ENCODE measurements at places on chromosomes 12 and 14.

GRCh38 chr12:122740351-122740750 lies 9.7 kb upstream of the HCAR1 start:
- no peaks in the 10 kb centered on the region for H3K4me1 ChIP-seq
- no peak overlapping the region for H3K4me3 ChIP-seq
- H3K36me3 ChIP-seq: no peaks in the 10 kb centered on the region

- peaks cover 35% of the 10 kb centered on the region for H3K4me1 ChIP-seq
- H3K36me3 ChIP-seq: peaks cover 2% of the 10 kb centered on the region
- no peaks in the 10 kb centered on the region for H3K27me3 ChIP-seq
These were observed 132.7 kb upstream of the DYRK2 start for GRCh38 chr12:67515679-67516340.

GRCh38 chr12:131555866-131556265 lies 155.0 kb upstream of the SFSWAP start:
- peaks cover 6% of the 10 kb centered on the region for H3K36me3 ChIP-seq
- no peak overlapping the region for H3K4me3 ChIP-seq
- DNase-seq: no peak
- H3K27me3 ChIP-seq: peaks cover 16% of the 10 kb centered on the region
- peaks cover 4% of the 10 kb centered on the region for H3K4me1 ChIP-seq

GRCh38 chr12:70535896-70536374 lies 101.3 kb downstream of the PTPRB start:
- H3K36me3 ChIP-seq: no peaks in the 10 kb centered on the region
- no peak for DNase-seq
- H3K27ac ChIP-seq: no peak overlapping the region
- no peaks in the 10 kb centered on the region for H3K4me1 ChIP-seq
- H3K27me3 ChIP-seq: peaks cover 5% of the 10 kb centered on the region

GRCh38 chr14:101980700-101981099 lies 16.3 kb downstream of the DYNC1H1 start:
- H3K4me1 ChIP-seq: peaks cover 4% of the 10 kb centered on the region
- H3K36me3 ChIP-seq: peaks cover 99% of the 10 kb centered on the region
- H3K27me3 ChIP-seq: no peaks in the 10 kb centered on the region

- H3K4me1 ChIP-seq: no peaks in the 10 kb centered on the region
- no peak for DNase-seq
- peaks cover 12% of the 10 kb centered on the region for H3K27me3 ChIP-seq
- no peak overlapping the region for H3K27ac ChIP-seq
These were observed 5.9 kb downstream of the SDR9C7 start for GRCh38 chr12:56928262-56928661.

GRCh38 chr14:74219277-74220205 lies 19.7 kb upstream of the VSX2 start:
- H3K4me3 ChIP-seq: no peak overlapping the region
- no peaks in the 10 kb centered on the region for H3K4me1 ChIP-seq
- DNase-seq: no peak
- no peaks in the 10 kb centered on the region for H3K36me3 ChIP-seq
- H3K27me3 ChIP-seq: peaks cover 24% of the 10 kb centered on the region

GRCh38 chr14:65941091-65941490 lies 528.6 kb downstream of the FUT8 start:
- DNase-seq: no peak
- no peaks in the 10 kb centered on the region for H3K36me3 ChIP-seq
- peaks cover 34% of the 10 kb centered on the region for H3K4me1 ChIP-seq
- no peaks in the 10 kb centered on the region for H3K27me3 ChIP-seq
- no peak overlapping the region for H3K27ac ChIP-seq

DNA sequence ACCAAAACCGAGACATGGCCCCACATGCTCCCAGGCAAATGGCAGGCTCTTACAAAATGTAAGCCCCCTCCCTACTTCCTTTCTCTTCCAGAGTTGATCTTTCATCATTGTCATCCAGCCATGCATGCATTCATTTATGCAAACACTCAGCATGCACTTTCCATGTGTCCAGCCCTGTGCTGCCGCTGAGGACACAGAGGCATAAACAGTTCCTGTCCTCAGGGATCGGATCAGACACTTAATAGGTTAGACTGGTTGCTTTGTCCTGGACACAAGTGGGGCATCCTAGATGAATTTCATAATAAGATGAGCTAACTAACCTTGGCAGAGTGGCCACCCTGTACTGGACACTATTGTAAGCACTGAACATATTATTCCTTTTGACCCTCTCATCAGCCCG lies 23.1 kb downstream of the PRIMA1 start:
- DNase-seq: no peak
- H3K36me3 ChIP-seq: no peaks in the 10 kb centered on the region
- H3K27me3 ChIP-seq: peaks cover 61% of the 10 kb centered on the region
- H3K4me1 ChIP-seq: peaks cover 4% of the 10 kb centered on the region
- no peak overlapping the region for H3K4me3 ChIP-seq
- no peak overlapping the region for H3K27ac ChIP-seq

DNA sequence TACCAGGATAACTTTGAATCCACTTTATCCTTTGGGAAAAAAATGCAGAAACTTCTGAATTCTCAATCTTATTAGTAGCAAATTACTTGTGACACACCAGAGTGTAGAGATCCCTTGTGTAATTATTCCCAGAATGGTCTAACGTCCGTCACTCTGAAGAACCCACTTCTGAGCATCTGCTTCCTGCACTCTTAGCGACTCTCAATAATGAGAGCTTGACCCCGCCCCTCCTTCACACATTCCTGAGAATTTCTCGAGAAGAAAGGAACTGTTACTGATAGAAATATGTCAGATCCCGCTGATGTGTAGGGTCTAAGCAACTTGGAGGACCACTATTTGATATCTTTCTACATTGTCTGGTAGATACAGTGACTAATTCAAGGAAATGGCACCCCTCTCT lies 218.3 kb upstream of the PDZRN4 start:
- H3K36me3 ChIP-seq: no peaks in the 10 kb centered on the region
- no peaks in the 10 kb centered on the region for H3K4me1 ChIP-seq
- no peak for DNase-seq

DNA sequence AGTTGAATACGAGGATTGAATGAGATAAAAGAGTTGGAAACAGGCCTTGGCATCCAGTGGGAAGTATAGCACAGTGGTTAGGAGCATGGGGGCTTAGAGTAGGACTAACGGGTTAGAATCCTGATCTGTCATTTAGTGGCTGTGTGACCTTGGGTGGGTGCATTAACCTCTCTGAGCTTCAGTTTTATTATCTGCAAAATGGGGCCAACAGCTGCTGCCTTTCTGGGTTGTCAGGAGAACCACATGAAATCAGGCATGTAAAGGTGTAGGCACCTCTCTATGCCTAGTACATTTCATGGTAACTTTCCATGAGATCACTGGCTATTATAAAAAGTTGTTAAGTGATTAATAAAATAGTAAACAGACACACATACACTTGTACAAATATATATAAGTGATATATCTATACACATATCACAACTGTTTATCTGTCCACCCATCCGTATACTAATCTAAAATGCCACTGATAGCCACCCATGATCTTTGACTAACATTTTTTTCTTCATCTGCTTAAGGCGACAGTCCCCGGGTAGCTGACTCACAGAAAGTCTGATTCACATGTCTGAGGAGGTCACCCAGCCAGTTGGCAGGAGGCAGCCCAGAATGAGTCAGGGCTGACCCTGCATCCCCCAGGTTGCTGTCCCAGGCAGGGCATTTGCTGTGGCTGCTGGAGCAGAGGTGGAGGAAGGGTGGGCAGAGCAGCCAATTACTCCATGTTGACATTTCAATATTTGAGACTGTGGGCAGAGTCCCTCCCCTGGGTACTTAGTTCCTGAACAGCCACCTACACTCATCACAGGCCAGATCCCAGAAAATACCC lies 125.6 kb upstream of the NOS1 start:
- no peak for DNase-seq
- no peaks in the 10 kb centered on the region for H3K36me3 ChIP-seq
- H3K4me1 ChIP-seq: no peaks in the 10 kb centered on the region

DNA sequence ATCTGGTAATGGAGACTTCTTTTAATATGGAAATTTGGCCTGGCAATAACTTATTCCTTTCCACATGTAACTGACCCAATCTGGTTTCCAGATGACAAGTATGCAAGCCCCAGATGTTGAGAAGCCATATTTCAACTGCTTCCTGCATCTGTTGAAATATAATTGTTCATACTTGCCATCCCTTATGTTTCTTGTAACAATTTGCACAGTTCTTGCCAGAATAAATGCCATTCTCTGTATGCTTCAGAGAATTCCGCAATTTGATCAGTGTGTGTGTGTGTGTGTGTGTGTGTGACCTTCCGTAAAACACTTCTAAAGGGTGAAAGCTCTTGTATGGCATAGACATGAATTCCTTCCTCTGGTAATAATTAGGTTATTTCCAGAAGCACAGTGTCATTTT lies 1.8 kb upstream of the CLEC2A start:
- H3K27me3 ChIP-seq: peaks cover 25% of the 10 kb centered on the region
- no peaks in the 10 kb centered on the region for H3K4me1 ChIP-seq
- DNase-seq: no peak

- H3K4me3 ChIP-seq: no peak overlapping the region
- peaks cover 52% of the 10 kb centered on the region for H3K36me3 ChIP-seq
- H3K27ac ChIP-seq: peak overlapping the region; percentile 53
- no peaks in the 10 kb centered on the region for H3K27me3 ChIP-seq
- H3K4me1 ChIP-seq: peaks cover 2% of the 10 kb centered on the region
- no peak for DNase-seq
These were observed 25.9 kb downstream of the SUDS3 start for GRCh38 chr12:118402251-118402650.

- H3K4me1 ChIP-seq: no peaks in the 10 kb centered on the region
- DNase-seq: no peak
- no peak overlapping the region for H3K4me3 ChIP-seq
- H3K27ac ChIP-seq: no peak overlapping the region
These were observed 8.4 kb downstream of the RNU4-2 start for GRCh38 chr12:120283318-120283717.

DNA sequence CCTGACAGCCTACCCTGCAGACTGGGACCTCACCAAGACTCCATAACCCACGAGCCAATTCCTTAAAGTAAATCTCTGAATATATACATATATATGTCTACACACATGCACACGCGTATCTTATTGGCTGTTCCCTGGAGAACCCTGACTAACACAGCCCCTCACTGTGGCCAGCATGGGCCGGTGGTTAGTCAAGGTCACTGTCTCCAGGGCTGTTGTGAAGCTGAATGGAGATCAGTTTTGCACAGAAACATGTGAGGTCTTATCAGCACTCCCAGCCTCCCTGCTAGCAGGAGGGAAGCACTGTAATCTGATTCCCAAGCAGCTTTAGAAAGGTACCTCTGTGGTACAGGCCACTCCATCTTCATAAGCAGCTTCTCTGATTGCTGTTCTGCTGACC lies 46.6 kb upstream of the PLEKHG6 start:
- DNase-seq: no peak
- no peak overlapping the region for H3K4me3 ChIP-seq
- H3K27ac ChIP-seq: no peak overlapping the region
- no peaks in the 10 kb centered on the region for H3K4me1 ChIP-seq

GRCh38 chr12:103998976-103999375 lies 33.3 kb downstream of the TDG start:
- no peak overlapping the region for H3K4me3 ChIP-seq
- H3K4me1 ChIP-seq: no peaks in the 10 kb centered on the region
- H3K36me3 ChIP-seq: no peaks in the 10 kb centered on the region
- H3K27ac ChIP-seq: no peak overlapping the region

- H3K27ac ChIP-seq: peak overlapping the region; percentile 59
- H3K4me3 ChIP-seq: peak overlapping the region; percentile 80
- peaks cover 22% of the 10 kb centered on the region for H3K27me3 ChIP-seq
- peaks cover 3% of the 10 kb centered on the region for H3K36me3 ChIP-seq
These were observed 41.6 kb upstream of the CAPRIN2 start for GRCh38 chr12:30796313-30796780.

DNA sequence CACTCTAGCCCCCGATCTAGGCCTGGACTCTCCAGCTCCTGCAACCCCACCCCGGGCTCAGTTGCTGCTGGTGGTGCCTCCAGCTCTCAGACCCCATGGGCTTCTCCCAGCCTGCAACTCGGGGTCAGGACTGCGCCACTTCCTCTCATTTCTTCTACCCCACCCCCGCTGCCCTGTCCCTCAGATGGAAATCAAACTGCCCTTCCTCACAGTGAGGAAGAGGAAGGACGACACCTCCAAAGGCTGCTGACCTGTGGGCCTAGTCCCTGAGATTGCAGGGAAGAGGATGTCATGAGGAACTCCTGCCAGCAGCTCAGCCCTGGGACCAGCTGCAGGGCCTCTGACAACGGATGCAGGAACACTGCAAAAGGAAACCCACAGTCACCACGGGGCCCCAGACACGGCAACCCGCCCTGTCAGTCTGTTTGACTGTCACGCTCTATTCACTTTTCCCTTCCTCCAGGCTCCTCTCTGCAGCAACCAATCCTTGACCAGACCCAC lies 29.3 kb upstream of the PNMA1 start:
- H3K36me3 ChIP-seq: peaks cover 51% of the 10 kb centered on the region
- no peaks in the 10 kb centered on the region for H3K27me3 ChIP-seq
- peak overlapping the region; percentile 90 for H3K4me3 ChIP-seq
- H3K4me1 ChIP-seq: peaks cover 80% of the 10 kb centered on the region
- peak; percentile 48 for DNase-seq

GRCh38 chr12:33047666-33048065 lies 151.1 kb upstream of the PKP2 start:
- no peaks in the 10 kb centered on the region for H3K27me3 ChIP-seq
- H3K27ac ChIP-seq: no peak overlapping the region
- no peaks in the 10 kb centered on the region for H3K36me3 ChIP-seq
- no peaks in the 10 kb centered on the region for H3K4me1 ChIP-seq
- no peak for DNase-seq

GRCh38 chr14:53792909-53793308 lies 163.7 kb downstream of the BMP4 start:
- no peak for DNase-seq
- no peaks in the 10 kb centered on the region for H3K36me3 ChIP-seq
- no peak overlapping the region for H3K4me3 ChIP-seq
- H3K27ac ChIP-seq: no peak overlapping the region

DNA sequence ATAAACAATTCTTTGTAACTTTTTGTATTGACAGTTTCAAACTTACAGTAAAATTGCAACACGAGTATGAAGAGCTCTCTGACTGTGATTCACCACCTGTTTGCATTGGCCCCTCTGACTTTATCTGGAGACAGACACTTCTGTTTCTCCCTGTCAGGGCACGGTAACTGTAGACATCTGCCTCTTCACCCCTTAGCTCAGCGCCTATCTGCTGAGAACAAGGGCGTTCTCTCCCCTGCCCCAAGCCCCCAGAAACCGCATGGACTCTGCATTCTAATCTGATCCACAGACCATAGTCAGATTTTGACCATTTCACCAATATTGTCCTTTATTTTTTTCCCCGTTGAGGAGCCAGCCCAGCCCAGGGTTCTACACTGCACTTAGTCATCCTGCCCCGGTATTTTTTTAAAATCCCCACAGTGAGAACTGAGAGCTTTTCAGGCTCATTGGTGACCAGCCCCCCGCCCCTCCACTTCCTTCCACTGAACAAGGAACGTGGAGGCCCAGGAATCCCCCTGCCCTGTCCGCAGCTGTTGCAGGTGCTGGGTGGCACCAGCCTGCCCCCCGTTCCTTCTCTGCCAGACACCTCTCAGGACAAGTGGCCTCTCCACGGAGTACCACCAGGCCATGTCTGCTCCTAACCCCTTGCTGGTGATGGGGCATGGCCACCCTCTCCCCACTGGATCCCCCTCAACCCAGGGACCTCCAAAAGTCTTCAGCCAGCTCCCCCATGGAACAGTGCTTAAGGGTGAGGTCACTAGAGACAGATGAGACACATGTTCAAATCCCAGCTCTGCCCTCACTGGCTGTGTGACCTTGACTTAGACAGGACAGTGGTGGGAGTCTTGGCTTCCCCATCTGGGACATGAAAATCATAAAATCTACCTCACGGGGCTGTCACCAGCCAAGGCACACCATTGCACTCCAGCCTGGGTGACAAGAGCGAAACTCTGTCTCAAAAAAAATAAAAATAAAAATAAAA lies 11.2 kb downstream of the RHOF start:
- DNase-seq: no peak
- H3K27ac ChIP-seq: peak overlapping the region; percentile 100
- peaks cover 78% of the 10 kb centered on the region for H3K36me3 ChIP-seq
- H3K4me1 ChIP-seq: peaks cover 53% of the 10 kb centered on the region
- H3K27me3 ChIP-seq: no peaks in the 10 kb centered on the region
- H3K4me3 ChIP-seq: peak overlapping the region; percentile 90

Measured in effector memory CD8-positive, alpha-beta T cell (primary cell).